ELR (cell line): ENCODE measurements at places on chromosomes 16 and 17.

DNA sequence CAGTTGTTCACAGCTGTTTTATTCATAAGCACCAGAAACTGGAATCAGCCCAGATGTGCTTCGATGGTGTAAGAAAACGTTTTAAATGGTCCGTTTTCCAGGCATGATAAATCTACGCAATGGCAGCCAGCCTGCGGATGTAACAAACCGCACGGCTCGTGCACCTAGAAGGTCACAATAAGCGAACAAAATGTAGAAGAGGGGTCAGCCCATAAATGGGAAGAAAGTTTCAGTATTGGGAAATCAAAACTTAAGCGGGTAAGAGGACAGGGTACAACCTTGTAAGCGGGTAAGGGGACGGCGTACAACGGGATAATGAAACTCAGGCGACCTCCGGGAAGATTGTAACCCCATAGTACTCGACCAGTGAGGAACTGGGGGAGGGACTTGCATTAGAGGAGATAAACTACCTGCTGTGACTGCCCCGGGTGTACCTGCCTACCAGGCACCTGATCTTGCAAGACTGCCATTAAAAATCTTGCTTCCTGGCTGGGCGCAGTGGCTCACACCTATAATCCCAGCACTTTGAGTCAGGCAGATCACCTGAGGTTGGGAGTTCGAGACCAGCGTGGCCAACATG, 66.6 kb downstream of the ANKRD11 start:
- DNase-seq = no peak

- peak; percentile 84 for DNase-seq
These were observed at the start of gene METRNL for GRCh38 chr17:83079352-83079747. TSS of gene METRNL (plus strand) at chr17:83079609. CDS start at chr17:83079816, 207 bp downstream.

- DNase-seq = peak; percentile 32
These were observed at the start of gene ACE for GRCh38 chr17:63476854-63477479. TSS of gene ACE (plus strand) at chr17:63477061. CDS start at chr17:63477095, 34 bp downstream.

DNA sequence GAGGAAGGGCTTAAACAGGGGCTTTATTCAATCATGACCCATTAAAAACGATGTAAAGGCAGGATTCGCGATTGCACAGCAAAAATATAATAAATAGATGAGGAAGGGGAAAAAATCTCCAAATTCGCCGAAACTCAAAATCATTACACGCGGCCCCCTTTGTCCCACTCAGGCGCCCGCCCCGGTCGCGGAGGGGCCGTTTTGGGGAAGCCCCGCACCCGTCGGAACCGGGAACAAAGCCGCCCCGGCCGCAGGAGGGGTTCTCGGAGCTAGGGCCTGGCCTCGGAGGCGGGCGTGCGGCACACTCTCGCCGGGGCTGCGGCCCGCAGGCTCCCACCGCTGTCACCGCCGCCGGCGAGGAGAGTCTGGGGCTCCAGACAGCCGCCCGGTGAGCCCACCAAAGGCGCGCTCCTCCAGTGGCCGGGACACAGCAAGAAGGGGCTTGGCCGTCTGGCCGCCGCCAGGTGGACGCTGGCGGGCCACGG, 521 bp downstream of the C16orf87 start:
- peak; percentile 50 for DNase-seq

DNA sequence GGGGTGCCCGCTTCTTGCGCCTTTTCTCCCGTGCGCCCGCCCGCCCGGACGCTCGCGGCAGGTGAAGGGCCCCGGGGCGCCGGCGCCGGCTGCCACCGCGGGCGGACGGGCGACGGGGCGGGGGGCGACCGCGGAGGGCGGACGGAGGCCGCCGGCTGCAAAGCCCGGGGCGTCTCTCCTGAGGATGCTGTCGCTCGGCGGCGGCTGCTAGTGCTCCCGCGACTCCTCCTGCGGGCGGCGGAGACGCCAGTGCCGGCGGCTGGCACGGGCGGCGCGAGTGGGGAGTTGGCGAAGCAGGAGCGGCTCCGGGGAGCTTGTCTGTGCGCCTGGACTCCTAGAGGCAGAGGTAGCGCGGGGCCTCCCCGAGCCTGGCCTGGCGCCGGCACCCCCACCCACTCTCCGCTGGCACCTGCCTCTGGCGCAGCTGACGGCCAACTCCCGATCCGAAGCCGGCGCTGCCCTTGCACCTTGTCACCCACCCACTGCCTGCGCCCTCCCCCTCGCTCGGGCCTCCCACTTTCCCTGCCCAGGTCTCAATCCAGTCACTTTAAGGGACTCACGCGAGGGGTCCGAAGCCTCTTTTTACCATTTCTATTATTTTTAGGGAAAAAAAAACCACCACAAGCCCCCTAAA, at the start of gene FAM20A:
Gene FAM20A (minus strand): TSS at position 437 of the 634 bp plus-strand sequence. CDS start 701 bp downstream, outside the sequence.
- no peak for DNase-seq

DNA sequence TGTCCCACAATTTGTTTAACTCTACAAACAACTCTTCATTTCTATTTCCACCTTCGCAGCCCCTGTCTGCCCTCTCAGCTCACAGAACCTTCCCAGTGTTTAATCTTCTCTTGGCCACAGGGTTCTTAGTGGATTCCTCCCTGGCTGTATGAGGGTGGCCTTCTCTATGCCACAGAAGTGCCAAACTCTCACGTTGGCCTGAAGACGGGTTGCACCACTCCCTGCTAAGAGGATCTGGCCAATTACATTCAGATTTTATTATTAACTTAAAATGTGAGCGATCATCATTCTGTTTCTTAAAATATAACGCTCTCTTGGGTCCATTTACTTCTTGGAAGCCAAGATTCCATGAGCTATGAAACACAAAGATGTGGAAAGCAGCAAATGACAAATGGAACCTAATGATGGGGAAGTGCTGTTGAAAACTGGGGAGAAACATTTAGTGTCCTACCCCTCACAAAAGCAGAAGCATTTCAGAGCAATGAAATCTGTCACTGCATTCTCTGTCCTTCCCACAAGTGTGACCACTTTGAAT, 91.3 kb upstream of the NOG start:
- DNase-seq = no peak

- peak; percentile 67 for DNase-seq
These were observed 117.4 kb downstream of the IRF8 start for GRCh38 chr16:86016201-86016965.

- DNase-seq = no peak
These were observed 42.8 kb downstream of the SPOP start for GRCh38 chr17:49635121-49635520.

GRCh38 chr16:49620158-49620868, 235.6 kb downstream of the ZNF423 start:
- DNase-seq = peak; percentile 41

DNA sequence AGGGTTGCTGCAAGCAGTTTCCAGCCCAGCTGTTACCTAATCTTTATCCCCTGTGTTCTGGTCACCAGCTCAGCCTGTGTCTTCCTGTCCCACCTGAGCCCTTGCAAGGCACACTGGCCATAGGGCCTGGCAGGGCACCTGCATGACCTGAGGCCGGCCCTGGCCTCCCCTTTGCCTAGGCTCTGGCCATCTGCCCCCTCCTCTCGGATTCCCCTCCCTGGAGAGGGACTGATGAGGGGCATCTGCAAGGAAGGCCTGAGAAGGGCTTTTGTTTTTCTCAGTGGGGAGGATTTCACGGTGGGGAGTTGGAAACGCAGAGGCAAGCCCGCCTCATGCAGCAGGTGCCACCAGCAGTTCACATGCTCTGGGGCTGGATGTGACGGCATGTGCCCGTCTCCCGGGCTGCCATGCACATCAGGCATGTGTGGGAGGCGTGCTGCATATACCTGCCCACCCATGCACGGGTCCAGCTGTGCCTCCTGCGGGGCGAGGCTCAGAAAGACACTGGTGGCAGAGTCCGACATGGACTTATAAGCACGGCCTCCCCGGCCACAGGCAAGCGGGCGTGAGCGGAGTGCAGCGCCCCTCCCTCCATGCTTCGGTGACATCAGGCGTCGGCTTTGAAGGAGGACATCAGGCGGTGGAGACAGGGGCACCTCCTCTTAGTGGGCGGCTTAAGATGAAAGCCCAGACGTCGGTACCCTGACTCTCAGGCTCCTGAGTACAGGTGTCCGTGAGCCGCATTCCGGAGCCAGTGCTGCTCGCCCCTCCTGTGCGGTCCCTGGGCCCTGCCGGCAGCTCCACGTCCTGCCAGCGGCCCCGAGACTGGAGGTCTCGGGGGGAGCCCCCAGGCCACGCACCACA, 16.5 kb downstream of the ASPSCR1 start:
- no peak for DNase-seq

DNA sequence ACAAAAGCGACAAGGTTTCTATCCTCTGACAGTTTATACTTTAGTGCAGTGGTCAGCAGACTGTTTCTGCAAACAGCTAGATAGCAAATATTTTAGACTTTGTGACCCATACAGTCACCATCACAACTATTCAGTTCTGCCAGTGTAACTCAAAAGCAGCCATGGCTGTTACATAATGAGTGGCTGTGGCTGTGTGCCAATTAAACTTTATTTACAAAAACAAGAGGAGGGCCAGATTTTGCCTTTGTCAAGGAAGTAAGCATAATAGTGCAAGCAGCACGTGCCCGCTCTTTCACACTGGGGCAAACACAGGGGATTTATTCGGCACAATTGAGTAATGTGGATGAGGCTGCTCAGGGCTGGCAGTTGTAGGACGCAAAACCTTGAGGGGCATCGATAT, 551.5 kb downstream of the MAF start:
- no peak for DNase-seq

DNA sequence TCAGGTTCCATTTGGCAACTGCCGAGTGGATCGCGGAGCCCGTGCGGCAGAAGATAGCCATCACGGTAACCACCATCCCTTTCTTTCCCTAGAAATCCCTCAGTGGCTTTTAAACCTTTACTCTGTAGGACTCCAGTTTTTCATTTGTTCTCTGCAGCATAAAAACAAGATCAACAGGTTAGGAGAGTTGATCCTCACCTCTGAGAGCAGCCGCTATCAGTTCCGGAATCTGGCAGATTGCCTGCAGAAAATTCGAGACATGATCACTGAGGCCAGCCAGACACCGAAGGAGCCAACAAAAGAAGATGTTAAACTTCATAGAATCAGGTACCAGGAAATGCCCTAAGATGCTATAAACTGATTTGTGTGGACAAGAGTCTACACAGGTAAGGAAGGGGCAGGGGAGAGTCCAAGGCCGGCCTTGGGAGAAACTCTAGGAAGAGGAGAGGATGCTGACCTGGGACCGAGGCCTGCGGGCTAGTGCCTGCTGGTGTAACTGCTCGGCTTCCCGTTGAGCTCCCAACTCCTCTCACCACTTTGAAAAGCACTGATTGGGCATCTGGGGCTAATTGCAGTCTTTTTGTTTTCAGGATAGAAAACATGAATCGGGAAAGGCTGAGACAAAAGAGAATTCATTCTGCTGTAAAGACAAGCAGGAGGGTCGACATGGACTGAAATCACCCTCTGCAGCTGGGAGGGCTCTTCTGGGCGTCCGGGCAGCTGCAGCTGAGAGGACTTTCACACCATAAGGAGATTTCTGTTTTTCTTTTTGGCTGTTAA, 8.1 kb downstream of the MRPL58 start:
- no peak for DNase-seq

GRCh38 chr17:18039535-18040260, 490 bp downstream of the GID4 start:
- peak; percentile 45 for DNase-seq

DNA sequence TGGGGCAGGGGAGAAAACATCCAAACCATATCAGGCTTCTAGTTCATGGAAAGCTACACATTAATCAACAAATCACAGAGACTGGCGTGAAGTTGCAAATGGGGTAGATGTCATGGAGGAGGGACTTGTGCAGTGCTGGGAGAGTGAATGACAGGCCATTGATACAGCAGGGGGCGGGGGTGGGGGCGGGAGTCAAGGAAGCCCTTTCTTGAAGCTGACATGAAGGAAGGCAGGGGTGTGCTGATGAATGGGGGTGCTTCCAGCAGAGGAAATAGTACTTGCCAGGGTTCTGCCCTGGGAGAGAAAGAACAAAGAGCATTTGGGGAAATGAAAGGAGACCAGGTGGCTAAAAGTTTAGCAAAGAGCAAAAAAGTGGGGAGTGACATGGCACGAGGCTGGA, 269.9 kb downstream of the SHISA9 start:
- no peak for DNase-seq

GRCh38 chr17:17823433-17824118, 13.2 kb downstream of the SREBF1 start:
- DNase-seq = peak; percentile 83

- no peak for DNase-seq
These were observed 75.8 kb upstream of the ENDOV start for GRCh38 chr17:80339118-80339517.

DNA sequence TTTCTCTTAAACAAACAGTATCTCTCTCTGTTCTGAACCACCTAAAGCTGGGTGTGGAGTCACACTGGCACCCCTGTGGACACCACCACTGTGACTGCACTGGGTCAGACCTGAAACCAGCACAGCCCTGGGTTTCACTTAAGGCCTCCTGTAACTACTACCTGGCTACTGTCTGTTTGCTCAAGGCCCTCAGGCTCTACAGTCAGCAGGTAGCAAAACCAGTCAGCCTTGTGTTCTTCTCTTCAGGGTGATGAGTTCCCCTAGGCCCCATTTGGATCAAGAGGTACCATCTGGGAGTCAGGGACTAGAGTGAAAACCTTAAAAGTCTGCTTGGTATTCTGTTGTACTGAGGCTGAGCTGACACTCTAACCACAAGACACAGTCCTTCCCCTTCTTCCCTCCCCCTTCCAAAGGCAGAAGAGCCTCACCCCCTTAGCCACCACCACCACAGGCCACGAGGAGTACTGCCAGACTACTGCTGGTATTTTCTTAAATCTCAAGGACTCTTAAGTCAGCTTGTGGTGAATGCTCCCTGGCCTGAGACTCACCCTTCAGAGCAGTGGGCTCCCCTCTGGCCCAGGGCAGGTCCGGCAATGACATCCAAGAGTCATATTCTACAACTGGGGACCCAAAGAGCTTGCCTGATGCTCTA, 153.2 kb upstream of the MON1B start:
- no peak for DNase-seq

DNA sequence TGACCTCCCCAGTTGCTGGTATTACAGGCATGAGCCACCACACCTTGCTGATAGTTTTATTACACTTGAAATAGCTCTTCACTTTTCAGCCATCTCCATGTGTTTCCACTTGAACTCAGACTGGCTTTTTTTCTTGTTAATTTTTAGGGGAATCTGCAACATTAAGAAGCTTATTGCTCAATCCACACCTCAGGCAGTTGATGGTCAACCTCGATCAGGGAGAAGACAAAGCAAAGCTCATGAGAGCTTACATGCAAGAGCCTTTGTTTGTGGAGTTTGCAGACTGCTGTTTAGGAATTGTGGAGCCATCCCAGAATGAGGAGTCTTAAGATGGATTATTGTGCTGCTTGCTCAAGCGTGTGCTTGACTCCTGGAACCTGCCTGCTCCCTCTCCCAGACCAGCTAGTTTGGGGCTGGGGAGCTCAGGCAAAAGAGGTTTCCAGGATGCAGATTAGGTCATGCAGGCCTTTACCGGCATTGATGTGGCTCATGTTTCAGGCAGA, 8.6 kb downstream of the ZNHIT3 start:
- no peak for DNase-seq

GRCh38 chr17:1908699-1909309, 79.0 kb downstream of the RPA1 start:
- DNase-seq = peak; percentile 83

DNA sequence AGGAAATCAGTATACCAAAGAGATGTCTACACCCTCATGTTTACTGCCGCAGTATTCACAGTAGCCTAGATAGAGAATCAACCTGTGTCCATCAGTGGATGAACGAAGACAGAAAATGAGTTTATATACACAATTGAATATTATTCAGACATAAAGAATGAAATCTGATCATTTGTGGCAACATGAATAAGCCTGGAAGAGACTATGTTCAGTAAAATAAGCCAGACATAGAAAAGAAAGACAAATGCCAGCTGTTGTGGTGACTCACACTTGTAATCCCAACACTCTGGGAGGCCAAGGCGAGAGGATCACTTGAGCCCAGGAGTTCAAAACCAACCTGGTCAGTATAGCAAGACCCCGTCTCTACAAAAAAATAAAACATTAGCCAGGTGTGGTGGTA, 16.1 kb downstream of the NUDT16L1 start:
- DNase-seq = peak; percentile 19
